T-helper 1 cell treated with Interleukin-12 subunit alpha and Interleukin-12 subunit beta and Interleukin-4 antibody, amounts not matched to agents 30 ng/mL and 1 ng/mL, for 36 hours (primary cell): ENCODE measurements at places on chromosomes 12 and 14. TPM values are rescaled to one million over a fixed set of nuclear protein-coding genes. Genes with fewer than 3 reads are reported as not detected.

LPAR5 gene
- 4.6 and 5.7 TPM in 2 replicates for total RNA-seq

KRT74 gene
- total RNA-seq: not detected in 2 replicates

GPR162 gene
- 0.17 and 0.29 TPM in 2 replicates for total RNA-seq

DPF3 gene
- 11.6 and 12.4 TPM in 2 replicates for total RNA-seq

NTS gene
- not detected in 2 replicates for total RNA-seq

RNU4-1 gene
- total RNA-seq: 2,820 and 2,977 TPM in 2 replicates

OR4N2 gene
- total RNA-seq: not detected in 2 replicates

OVCH1 gene
- not detected in 2 replicates for total RNA-seq

DDX23 gene
- total RNA-seq: 125 and 126 TPM in 2 replicates

PTPRR gene
- not detected in 2 replicates for total RNA-seq

CARMIL3 gene
- total RNA-seq: 2.3 and 3.2 TPM in 2 replicates

LHX5 gene
- not detected in 2 replicates for total RNA-seq
